ENCODE measurements at places on chromosomes 2 and 18.

DNA sequence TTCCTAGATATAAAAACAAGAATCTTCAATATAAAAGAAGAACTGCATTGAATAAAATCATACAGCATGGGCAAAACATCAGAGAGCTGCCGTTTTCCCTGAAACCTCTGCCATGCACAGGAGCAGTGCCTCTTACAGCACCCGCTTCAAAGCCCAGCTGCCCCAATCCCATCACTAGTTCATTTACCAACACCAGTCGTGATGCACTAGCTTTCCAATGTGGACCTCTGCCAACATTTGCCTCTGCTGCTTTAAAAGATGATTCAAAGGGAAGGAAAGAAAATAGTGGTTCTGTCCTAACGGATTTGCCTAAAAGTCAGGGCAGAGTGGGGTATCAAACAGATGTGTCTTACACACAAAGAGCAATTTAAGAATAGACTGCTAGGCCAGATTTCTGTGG, 43.4 kb upstream of the AP1S3 start:
- no peak for DNase-seq

- DNase-seq, result no peak
Observed at GRCh38 chr2:85376291-85377065, 21.9 kb downstream of the ELMOD3 start.

GRCh38 chr2:84865181-84865783, 15.6 kb downstream of the TRABD2A start:
- DNase-seq, result no peak

DNA sequence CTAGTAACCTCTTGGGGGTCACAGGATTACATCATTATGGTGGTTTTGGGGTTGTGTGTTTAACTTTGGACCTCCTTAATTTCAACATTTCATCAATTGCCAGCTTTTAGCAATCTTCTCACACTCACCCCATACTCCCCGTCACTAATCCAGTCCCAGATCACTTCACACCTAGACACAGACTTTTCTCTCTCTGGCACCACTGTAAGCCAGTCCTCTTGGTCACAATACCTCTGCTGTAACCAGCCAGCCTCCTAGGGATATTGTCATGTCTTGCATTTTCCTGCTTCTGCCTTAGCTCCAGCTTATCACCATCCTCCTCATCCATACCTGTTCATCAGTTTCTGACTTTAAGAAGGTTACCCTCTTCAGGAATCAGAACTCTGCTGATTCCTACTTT, 1.6 kb upstream of the STK17B start:
- no peak for DNase-seq

DNA sequence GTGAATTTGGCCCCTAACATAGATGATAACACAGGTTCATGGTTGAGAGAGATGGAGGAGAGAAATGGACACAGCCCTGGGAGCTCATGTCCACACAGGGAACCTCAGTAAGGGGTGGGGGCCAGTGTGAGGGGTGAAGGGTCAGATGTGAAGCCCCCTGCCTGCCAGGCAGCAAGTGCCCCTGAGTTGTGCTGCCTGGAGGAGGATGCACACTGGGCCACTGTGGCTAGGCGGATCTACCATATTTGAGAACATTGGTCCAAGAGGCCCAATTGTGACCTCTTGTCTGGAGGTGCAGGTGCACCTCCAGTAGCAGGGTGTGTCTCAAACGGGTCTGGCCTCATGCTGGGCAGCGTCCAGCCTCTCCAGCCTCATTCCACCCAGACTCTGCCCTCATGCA, 99.6 kb upstream of the SNTG2 start:
- no peak for DNase-seq

- DNase-seq, result no peak
Observed at GRCh38 chr2:61135510-61135909, 26.5 kb upstream of the C2orf74 start.

- no peak for DNase-seq
Observed at GRCh38 chr2:8598295-8599165, 83.3 kb upstream of the ID2 start.

DNA sequence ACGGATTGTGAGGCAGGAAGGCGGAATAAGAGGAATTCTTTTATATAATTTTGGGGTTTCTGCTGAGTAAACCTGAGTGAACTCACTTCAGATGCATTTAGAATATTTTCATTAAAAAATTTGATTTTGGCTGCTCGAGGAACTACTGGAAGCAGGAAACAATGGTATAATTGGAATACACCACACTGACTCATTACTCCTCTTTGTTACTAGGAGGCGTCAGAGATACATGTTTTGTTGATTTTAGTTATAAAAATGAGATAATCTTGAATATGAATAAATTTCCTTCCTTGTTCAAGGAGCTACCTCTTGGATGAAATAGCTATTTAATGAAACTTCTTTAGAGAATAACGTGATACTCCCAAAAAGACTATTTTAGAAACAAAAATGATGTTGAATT, 97.4 kb downstream of the ANKRD36 start:
- DNase-seq, result no peak

- DNase-seq, result no peak
Observed at GRCh38 chr2:60104514-60105505, 448.6 kb downstream of the BCL11A start.

GRCh38 chr2:64643838-64644457, 9.8 kb downstream of the SERTAD2 start:
- DNase-seq, result no peak

DNA sequence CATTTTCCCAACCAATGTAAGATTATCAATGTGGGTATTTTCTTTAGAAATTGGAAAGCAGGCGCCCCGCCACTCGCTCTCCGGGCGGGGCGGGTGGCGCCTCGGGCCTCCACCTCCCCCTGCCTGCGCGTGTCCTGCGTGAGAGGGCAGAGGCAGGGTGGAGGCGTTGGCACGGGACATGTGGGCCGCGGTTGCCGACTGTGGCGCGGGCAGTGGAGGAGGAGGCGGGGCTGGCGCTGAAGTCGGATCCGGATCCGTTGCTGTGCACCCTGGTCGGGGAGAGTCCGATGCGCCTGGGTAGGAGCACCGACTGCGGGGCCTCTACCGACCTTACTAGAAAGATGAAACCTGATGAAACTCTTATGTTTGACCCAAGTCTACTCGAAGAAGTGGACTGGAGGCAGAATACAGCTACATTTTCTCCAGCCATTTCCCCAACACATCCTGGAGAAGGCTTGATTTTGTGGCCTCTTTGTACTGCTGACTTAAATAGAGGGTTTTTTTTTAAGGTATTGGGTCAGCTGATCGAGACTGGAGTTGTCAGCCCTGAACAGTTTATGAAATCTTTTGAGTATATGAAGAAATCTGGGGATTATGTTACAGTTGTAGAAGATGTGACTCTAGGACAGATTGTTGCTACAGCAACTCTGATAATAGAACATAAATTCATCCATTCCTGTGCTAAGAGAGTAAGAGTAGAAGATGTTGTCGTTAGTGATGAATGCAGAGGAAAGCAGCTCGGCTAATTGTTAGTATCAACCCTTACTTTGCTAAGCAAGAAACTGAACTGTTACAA, 37.9 kb downstream of the PMS1 start:
- no peak for DNase-seq

- no peak for DNase-seq
Observed at GRCh38 chr2:205002390-205002789, 457.1 kb downstream of the PARD3B start.

DNA sequence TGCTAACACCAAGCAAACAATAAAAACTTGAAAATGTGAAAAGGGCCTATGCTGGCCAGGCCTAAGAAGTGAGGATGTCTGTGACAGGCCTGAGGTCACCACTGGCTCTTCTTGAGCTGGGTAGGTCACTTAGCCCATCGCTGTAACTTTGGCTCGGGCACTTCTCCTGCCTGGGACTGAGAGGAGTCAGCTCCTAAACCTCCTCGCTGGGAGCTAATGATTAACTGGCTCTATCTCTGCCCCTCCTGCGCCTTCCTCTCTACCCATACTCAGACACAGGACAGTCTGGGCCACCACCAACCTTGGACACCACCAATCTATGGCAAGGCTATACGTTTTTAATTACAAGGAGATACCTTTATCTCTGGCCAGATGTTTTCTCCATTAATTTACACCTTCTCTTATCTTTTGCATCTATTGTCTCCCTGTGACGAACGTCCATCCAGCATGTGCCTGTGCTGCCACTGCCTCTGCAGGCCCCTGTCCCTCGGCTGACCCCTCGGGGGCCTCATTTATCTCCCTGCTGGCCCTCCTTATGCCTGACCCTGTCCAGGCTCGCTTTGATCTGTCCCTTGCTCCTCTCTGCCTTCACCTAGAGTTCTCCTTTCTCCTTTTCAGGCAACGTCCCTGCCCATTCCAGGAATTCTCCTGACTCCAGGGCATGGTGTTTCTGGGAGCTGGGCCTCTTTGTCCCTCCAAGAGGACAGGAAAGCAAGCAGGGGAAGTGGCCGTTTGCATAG, 149.1 kb upstream of the GATA6 start:
- DNase-seq, result no peak

GRCh38 chr2:219291910-219292490, 12.8 kb downstream of the DNAJB2 start:
- DNase-seq, result no peak

GRCh38 chr18:58960508-58960907, 95.8 kb downstream of the ZNF532 start:
- no peak for DNase-seq

- DNase-seq, result no peak
Observed at GRCh38 chr2:208224802-208225201, 30.1 kb downstream of the IDH1 start.

GRCh38 chr2:3204031-3204821, 173.4 kb downstream of the EIPR1 start:
- no peak for DNase-seq

DNA sequence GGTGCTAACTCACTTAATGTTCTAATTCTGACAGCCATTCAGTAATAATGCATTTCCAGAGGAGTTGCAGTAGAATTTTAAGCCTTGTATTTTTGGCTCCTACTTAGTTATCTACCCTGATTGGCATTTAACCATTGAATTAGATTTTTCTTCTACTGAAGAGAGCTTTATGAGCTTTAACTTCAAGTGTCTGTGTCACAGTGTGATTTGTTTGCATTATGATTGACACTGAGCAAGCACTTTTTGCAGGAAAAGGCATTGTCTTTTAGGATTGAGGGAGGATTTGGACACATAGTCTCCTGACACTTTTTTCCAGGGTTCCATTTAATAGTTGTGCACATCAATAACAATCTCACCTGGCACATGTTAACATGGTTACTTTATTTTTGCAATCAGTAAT, 26.7 kb downstream of the LYPD6 start:
- DNase-seq, result no peak

GRCh38 chr2:15389326-15389700, 171.8 kb downstream of the NBAS start:
- no peak for DNase-seq

DNA sequence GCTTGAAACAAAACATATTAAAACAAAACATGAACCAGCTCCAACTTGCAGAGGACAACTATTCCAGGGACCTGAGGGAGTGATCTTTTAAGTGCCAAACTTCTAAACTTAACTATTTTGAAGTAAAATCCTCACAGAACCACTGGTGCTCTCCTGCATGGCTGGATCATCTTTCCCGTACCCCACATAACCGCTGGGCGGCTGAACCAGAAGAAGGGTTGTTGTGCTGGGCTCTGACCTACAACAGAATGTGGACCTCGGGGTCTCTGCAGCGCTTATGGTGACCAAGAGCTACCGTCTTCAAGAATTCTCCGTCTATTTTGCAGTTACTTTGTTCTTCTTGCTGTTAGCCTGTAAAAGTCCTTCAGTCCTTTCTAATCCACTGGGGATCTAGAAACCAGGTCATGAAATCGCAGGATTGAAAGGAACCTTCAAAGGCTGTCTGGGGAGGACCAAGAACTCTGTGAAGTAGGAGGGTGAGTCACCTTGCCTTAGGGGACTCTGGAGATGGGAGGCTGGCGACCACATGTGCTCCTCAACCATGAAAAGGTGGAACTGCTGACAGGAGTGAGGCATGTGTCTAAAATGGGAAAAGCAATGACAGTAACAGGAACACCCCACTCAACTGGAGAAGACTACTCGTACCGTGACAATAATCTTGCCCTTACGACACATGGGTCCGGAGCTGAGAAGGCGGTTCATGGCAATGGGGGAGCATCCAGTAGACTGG, 46.6 kb downstream of the HDLBP start:
- no peak for DNase-seq

GRCh38 chr2:127401757-127402695, 14.3 kb upstream of the MAP3K2 start:
- no peak for DNase-seq
